Esophagus squamous epithelium (tissue), 5 donors: ENCODE measurements at places on chromosomes 12 and 14.

DNA sequence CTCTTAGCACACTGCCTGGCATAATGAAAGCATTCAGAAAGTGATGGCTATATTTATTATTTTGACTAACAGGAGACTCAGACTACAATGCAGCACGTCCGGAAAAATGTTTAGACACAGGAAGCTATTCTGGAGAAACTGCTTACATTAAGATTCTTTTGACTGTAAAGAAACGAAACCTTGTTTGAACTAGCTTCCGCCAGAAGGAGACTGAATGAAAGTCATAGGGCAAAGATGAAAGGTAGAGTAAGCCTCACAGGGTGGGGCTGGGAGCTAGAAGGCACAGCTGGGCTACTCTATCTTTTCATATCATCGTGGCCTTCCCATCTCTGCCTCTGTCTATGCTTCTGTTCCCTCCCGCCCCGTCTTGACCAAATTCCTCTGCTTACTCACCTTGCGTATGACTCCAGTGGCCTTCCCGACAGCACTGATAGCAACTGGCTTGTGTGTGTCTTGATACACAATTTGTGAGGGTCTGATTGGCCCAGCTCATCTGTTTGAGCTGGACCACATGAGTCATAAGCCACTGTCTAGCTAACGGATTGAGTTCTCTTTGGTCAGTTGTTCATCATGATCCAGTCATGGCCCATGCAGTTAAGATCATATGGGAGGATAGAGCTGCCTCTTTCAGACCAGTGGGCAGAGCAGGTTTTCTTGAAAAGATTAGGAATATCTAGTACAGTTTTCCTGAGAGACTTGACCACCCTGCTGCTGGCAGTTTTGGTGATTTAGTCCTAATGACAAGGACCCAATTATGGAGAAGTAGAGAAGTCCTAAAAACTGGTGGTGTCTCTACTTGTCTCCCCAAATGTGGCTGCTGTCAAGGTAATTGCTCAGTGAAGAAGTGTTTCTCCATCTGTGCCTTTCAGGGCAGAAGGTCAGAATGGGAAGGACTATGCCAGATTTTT is 151.5 kb upstream of the SLC38A2 start:
- no peak for DNase-seq

DNA sequence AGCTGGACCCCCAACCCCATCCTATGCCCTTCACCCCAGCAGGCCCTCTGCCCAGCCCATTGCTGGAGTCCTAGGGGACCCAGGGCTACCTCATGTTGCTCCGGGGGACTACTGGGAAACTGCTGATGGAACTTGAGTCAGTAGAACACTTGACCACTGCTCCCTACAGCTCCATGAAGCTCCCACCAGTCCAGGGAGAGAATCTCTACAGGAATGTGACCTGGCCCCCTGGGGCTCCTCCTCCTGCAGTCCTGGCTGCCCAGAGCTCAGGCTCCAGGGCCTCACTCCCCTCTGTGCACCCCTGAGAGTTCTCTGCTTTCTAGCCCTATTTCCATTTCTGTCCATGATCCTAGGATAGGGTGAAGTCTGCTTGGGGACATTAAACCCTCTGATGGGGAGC is 10.8 kb upstream of the AQP2 start:
- no peak for DNase-seq

- DNase-seq = no peak
These were observed 34.9 kb downstream of the GABARAPL1 start for GRCh38 chr12:10247436-10248058.

- DNase-seq = no peak
These were observed 151.6 kb downstream of the ADGRD1 start for GRCh38 chr12:131105351-131105735.

DNA sequence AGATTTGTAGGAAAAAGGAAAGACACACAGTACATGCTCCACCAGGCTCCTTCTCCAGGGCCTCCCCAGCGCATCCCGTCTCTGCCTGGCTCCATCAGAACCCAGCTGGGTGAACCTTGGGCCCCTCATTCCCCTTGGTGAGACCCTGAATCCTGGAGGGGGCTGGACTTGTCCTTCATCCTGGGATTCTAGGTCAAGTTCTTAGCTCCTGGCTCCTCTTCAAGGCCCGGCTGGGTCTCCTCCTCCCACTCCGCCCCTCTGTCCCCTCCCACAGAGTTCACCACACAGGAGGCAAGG is 49.2 kb downstream of the PSMA6 start:
- no peak for DNase-seq

DNA sequence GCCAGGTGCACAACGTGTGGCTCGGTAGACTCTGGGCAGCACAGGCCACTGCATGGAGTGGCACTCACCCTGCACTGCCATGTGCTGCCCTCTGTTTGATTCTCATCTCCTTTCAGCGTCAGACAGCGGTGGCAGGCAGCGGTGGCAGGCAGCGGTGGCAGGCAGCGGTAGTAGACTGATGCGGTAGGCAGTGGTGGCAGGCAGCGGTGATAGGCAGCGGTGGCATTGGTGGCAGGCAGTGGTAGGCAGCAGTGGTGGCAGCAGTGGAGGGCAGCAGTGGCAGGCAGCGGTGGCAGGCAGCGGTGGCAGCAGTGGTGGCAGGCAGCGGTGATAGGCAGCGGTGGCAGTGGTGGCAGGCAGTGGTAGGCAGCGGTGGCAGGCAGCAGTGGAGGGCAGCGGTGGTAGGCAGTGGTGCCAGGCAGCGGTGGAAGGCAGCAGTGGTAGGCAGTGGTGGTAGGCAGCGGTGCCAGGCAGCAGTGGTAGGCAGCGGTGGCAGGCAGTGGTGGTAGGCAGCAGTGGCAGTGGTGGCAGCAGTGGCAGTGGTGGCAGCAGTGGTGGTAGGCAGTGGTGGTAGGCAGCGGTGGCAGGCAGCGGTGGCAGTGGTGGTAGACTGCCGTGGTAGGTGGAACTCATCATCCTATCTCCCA is 6.0 kb upstream of the MEG3 start:
- DNase-seq = no peak

GRCh38 chr14:81178063-81178462 is 42.7 kb downstream of the GTF2A1 start:
- no peak for DNase-seq

- DNase-seq = no peak
These were observed 47.2 kb downstream of the ALDH1L2 start for GRCh38 chr12:105036937-105037649.
